ENCODE measurements at places on chromosomes 4 and X. TPM values are rescaled to one million over a fixed set of nuclear protein-coding genes. Genes with fewer than 3 reads are reported as not detected.

The RBM3 gene
- total RNA-seq: 318 TPM

The GPRASP2 gene
- 0.15 TPM for total RNA-seq

GRCh38 chr4:107654694-107655093 lies 65.3 kb downstream of the PAPSS1 start:
- no peaks in the 10 kb centered on the region for H3K27me3 ChIP-seq
- H3K27ac ChIP-seq: no peak overlapping the region
- H3K4me1 ChIP-seq: no peaks in the 10 kb centered on the region
- peaks cover 25% of the 10 kb centered on the region for H3K36me3 ChIP-seq
- no peak overlapping the region for H3K4me3 ChIP-seq

DNA sequence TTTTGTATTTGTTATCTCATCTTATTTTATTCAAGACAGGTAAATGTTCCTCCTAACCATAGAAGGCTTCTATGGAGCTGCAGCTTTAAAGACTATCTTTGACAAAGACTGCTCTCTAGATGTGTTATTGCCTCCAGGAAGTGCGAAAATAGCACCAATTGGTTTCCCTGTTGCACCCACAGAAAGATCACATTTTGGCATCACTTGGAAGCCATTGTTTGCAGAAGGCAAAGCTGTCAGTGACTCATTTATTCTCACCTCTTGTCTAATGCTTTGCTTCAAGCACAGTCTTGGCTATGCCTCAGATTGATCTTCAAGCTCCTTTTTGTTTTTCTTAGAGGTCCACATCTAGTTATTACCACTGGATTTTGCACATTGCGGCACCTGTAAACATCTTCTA lies 150.3 kb downstream of the PCDH7 start:
- no peaks in the 10 kb centered on the region for H3K4me1 ChIP-seq
- no peak for DNase-seq
- no peaks in the 10 kb centered on the region for H3K36me3 ChIP-seq
- no peaks in the 10 kb centered on the region for H3K27me3 ChIP-seq

- no peak overlapping the region for H3K27ac ChIP-seq
- no peaks in the 10 kb centered on the region for H3K27me3 ChIP-seq
- no peaks in the 10 kb centered on the region for H3K4me1 ChIP-seq
- peaks cover 18% of the 10 kb centered on the region for H3K36me3 ChIP-seq
- no peak for DNase-seq
Observed at GRCh38 chrX:22078117-22078516, 46.0 kb downstream of the PHEX start.
